ENCODE measurements at places on chromosomes 11 and 22. TPM values are rescaled to one million over a fixed set of nuclear protein-coding genes. Genes with fewer than 3 reads are reported as not detected.

DNA sequence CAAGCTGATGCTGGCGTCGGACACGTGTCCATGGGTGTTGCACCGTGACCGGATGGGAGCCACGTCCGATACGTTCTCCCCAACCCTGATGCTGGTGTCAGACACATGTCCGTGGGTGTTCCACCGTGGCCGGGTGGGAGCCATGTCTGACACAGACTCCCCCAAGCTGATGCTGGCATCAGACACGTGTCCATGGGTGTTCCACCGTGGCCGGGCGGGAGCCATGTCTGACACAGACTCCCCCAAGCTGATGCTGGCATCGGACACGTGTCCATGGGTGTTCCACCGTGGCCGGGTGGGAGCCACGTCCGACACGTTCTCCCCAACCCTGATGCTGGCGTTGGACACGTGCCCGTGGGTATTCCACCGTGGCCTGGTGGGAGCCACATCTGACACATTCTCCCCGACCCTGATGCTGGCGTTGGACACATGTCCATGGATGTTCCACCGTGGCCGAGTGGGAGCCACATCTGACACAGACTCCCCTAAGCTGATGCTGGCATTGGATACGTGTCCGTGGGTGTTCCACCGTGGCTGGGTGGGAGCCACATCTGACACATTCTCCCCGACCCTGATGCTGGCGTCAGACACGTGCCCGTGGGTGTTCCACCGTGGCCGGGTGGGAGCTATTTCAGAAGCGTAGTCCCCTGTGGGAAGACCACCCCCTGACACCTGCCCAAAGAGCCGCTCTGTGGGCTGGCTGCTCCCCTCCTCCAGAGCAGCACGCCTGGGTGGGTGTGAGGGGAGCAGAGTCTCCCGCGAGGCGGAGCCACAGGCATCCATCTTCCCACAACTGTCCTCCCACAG, 20.0 kb downstream of the SELENOO start:
- DNase-seq: no peak

The CD3E gene
- 2.5 TPM for total RNA-seq

DNA sequence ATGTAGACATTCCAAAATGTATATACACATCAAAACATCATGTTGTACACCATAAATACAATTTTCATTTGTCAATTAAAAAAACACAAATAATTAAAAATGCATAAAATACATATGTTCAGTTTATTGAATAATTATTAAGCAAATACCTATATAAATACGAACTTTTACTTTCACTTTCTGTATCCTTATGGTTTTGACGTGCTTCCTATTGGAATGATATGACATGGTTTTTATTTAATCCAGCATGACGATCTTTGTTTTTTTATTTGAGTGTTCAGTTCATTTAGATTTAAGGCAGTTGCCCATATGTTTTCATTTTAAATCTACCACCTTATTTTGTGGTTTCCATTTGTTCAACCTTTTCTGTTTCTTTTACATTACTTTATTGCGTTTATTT, 198.3 kb upstream of the PLET1 start:
- DNase-seq: no peak

The PGM2L1 gene
- total RNA-seq: 4.6 TPM

The OR4D10 gene
- not detected for total RNA-seq

DNA sequence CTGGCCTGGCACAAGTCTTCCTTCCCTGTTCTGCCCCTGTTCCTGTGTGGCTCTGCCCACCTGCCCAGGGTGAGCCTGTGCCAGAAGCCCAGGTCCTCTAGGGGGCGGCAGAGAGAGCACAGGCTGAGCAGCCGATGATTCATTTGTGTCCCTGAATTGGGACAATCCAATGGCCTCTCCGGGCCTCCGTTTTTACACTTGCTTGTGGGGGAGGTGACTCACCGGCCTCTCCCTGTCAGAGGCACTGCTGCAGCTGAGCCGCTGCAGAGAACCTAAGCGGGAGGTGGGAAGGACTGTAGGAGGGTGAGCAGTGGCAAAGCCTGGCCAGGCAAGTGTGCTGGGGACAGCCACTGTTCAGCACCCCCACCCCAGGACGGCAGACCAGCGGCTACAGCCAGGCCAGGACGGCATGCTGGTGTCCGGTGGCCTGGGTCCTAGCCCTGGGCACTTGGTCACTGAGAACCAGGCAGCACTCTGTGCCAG, 65.2 kb upstream of the LMO1 start:
- peak; percentile 79 for DNase-seq

- no peak for DNase-seq
Measured at GRCh38 chr11:5291207-5291838, 10.4 kb downstream of the OR51B4 start.

DNA sequence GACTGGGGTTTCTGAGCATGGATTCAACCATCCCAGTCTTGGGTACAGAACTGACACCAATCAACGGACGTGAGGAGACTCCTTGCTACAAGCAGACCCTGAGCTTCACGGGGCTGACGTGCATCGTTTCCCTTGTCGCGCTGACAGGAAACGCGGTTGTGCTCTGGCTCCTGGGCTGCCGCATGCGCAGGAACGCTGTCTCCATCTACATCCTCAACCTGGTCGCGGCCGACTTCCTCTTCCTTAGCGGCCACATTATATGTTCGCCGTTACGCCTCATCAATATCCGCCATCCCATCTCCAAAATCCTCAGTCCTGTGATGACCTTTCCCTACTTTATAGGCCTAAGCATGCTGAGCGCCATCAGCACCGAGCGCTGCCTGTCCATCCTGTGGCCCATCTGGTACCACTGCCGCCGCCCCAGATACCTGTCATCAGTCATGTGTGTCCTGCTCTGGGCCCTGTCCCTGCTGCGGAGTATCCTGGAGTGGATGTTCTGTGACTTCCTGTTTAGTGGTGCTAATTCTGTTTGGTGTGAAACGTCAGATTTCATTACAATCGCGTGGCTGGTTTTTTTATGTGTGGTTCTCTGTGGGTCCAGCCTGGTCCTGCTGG, 4.9 kb downstream of the MRGPRX3 start:
- DNase-seq: no peak

DNA sequence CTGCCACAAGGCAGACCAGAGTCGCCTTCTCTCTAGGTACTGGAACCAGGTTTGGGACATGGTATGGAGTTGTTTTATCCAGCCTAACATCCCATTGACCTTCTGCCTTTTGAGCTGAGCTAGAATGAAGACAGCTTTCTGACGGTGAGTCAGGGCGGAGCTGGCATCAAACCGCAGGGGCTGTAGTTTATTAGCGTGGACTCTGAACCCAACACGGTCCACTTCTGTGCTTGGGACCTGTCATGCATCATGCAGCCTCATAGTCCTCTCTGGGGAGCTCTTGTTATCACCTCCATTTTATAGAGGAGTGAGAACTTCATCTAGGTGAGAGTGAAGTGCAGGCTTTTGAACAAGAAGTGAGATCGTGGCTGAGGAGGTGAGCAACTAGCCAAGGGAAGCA, 8.3 kb downstream of the GAL3ST1 start:
- no peak for DNase-seq

GRCh38 chr11:44805596-44805995, 78.8 kb downstream of the TSPAN18 start:
- no peak for DNase-seq

DNA sequence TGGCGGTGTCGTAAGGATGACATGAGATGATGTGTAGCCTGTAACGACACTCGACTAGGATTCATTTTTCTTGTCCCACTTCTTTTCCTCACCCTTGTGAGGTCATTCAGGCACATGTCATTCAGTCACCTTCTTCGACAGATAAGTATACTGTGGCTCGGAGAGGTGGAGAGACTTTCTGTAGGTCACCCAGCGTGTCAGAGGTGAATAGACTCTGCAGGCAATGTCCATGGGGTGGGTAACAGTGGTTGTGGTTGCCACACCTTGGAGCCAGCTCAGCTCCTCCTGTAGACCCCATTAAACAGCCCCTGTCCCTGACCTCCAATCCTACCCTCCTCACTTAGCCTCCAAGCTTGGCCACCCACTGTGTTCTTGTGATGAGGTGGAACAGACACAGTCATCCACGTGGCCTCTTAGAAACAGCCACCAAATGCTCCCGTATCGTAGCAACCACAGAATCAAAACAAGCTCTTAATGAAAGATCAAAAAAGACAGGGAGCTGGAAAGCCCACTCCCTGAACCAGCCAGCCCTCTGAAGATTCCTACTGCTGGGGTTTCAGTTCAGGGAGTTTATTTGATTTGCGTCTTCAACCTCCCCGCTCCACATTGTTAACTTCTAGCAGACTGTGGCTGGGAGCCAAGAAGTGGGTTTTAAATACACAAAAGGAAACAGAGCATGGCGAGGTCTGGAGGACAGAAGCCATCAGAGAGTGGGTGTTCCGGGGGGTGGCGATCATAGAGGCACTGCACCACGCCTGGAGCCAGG, 89.0 kb upstream of the GRK3 start:
- no peak for DNase-seq

GRCh38 chr11:115500547-115501501, 3.4 kb downstream of the CADM1 start:
- no peak for DNase-seq

The HEPN1 gene
- total RNA-seq: not detected

The TEX12 gene
- total RNA-seq: 0.58 TPM

GRCh38 chr11:47373876-47374719, 4.2 kb downstream of the SPI1 start:
- DNase-seq: peak; percentile 91

DNA sequence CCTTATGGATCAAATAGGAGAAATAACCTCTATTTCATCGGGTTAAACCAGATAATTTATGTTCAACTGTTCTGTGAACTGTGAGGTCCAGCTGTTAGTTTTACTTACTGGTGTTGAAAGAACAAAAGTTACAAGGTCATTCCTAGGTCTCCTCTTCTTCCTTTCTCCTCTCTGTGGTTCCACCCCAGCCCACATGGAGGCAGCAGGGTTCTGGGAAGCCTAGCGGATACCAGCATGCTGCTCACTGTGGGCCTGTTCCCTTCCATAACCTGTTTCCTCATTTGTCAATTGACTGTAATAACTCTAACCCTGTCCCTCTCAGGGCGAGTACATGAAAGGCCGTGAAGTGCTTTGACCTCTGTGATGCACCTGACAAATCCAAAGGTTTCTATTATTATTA, 27.8 kb downstream of the RELT start:
- DNase-seq: peak; percentile 84

DNA sequence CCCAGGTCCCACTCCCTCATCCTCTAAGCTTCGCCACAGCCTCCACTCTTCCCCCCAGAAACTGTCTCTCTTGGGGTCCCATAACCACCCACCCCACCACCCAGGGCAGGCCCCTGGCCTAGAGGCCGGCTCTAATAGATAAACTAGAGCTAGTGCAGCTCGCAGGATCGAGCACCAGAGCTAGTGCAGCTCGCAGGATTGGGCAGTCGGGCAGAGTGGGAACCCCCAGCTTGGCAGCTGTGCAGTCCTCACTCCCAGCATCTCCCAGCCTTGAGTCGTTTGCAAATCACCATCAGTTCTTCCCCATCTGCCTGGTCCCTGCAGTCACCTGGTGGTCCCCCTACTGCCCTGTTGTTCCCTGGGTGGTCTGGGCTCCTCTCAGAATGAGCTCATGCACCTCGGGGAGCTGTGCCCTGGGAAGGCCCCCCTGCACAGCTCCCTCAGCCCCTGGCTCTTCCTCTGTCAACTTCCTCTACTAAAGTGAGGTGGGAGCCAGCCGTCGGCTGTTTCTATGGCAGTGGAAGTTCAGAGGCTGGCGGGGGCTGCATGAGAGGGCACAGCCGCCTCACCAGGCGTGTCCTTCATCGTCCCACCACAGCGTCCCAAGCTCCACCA, 15.5 kb upstream of the SHANK2 start:
- DNase-seq: no peak

DNA sequence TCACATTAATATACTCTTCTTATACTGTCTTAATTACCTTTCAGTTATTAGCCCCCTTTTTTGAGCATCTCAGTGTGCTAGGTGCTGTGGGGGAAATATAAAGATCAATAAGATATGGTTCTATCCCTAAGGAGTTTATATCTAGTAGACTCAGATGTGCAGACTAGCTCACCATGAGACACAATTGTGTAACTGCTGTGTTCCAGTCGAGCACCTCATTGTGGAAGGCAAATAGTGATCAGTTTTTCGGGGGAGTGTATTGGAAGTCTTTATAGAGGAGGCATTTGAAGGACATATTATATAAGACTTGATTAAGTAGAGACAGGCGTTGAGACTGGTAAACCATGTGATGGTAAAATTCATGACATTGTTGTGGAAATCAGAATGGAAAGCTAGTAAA, 11.8 kb downstream of the PDE3B start:
- no peak for DNase-seq

The SULT4A1 gene
- 0.27 TPM for total RNA-seq

DNA sequence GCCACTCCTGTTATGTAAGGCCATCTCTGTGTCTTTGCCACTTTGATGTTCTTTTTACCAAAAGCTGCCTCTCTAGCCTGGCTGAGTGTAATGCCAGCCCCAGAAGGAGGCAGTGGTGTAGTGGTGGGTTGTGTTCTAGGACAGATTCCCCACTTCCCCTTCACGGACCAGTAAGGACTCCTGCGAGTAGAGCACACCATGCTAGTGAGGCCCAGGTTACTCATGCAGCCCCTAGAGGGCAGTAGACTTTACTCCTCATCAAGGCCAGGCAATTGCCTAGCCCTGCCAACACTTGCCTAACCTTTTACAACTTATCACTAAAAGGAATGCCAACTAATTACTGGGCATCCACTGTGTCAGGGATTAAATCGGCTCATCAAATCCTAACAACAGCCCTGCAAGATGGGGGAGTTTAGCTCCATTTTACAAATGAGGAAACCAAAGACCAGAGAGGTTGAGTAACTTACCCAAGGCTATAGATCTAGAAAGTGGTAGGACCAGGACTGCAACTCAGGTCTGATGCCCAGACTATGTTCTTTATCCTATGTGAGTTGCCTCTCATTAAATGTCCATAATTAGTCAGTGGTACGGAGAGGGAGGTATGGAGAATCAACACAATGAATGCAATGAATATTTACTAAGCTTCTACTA, 75.3 kb downstream of the APIP start:
- no peak for DNase-seq

The PARVG gene
- 16.7 TPM for total RNA-seq

DNA sequence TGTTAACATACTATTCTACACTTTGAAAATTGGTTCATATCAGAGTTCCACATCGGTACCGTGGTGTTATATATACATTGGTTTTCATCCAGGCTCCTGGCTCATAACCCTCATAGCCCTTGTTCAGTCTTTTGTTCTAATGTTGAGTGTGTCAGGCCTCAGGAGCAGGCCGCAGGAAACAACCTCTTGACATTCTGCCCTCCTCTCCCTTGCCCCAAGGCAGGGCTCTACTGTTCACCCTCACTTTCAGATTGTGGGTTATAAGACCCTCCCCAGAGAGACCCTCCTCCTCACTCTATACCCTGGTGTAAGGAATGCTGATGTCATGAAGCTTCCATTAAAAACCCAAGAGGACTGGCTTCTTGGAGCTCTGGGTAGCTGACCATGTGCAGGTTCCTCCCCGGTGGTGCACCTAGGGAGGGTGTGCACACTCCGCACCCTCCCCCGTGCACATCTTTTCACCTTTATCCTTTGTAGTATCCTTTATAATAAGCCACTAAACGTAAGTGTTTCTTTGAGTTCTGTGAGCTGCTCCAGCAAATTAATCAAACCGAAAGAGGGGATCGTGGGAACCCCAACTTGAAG, 12.1 kb downstream of the SSH3 start:
- DNase-seq: no peak

The RTN4R gene
- total RNA-seq: 4.4 TPM

GRCh38 chr22:39679652-39680051, 109.1 kb downstream of the CACNA1I start:
- DNase-seq: no peak

GRCh38 chr11:80638296-80638695, 1197.5 kb upstream of the TENM4 start:
- no peak for DNase-seq

The PIWIL4 gene
- total RNA-seq: 7.8 TPM

The CBLIF gene
- total RNA-seq: not detected

GRCh38 chr11:103961010-103961409, 75.4 kb upstream of the DDI1 start:
- DNase-seq: no peak

The NLRP10 gene
- total RNA-seq: not detected

Data from sciatic nerve (tissue), 2 donors.